ENCODE measurements at places on chromosomes 4 and X.

DNA sequence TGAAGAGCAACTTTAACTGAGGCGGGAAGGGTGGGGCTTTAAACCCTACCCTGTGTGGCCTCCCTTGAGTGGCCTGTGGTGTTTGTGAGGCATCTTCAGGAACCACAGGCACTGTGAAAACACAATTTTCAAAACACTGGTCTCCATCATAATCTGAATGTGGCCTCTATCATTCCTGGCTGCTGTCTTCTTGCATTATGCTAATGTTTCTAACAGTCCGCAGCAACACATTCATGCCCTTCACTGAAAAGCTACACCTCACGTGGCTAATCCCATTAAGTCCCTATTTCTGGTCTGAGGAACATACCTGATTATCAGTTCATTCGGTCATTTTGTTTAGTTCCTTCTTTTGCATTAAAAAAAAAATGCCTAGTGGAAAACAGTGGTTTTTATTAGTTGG, 94.6 kb downstream of the F11 start:
- DNase-seq, result no peak

DNA sequence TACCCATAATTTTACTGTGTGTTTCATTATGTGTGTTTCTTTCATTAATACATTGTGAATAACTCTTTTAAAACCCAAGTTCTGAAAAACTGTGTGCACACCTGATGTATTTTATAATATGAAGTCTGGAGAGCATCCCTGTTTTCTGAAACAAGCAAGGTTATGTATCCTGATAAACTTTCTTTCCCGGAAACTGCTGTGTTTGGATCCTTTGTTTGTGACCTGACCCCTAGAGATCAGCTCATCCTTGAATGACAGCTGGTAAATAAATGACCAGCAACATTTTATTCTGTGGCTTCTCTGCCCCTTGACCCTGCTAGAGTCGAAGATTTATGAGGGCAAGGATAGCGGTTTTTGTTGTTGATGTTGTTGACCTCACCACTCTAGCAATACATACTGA, 535.6 kb upstream of the ZFP42 start:
- no peak for DNase-seq

DNA sequence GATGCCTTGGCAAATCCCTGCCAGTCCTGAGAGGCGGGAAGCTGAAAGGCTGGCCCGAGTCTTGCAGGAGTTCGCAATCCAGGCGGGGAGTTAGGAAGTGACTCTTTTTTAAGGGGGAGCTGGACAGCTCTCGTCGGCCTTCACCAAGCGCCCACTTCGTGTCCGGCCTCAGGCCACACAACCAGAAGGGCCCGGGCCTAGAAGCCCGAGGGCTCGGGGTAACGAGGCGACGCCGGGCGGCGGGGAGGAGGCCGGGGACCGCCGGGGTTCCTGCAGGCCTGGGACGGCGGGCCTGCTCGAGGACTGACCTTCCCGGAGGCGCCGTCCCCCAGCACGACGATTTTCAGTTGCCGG, 395 bp downstream of the RAB28 start:
- peak; percentile 38 for DNase-seq

- DNase-seq, result no peak
Observed at GRCh38 chr4:81221303-81222081, 6.5 kb upstream of the PRKG2 start.

- no peak for DNase-seq
Observed at GRCh38 chrX:112901869-112902725, 61.5 kb upstream of the AMOT start.

GRCh38 chr4:125650557-125650956, 335.8 kb downstream of the FAT4 start:
- no peak for DNase-seq

DNA sequence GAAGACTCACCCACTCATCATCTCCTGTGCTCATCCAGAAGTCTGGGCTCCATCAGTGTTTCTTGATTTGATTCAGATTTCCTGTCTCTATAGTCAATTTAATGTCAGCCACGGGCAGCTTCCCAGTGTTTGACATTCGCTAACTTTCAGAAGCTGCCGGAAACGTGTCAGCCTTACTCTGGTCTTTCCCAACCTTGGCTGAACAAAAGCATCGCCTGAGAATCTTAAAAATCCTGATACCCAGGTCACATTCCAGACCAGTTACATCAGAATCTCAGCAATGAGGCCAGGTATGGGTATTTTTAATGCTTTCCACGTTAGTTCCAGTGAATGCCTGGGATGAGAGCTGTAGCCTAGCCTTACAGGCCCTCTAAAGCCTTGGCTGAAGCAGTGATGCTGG, 233.8 kb downstream of the FRMPD4 start:
- no peak for DNase-seq

DNA sequence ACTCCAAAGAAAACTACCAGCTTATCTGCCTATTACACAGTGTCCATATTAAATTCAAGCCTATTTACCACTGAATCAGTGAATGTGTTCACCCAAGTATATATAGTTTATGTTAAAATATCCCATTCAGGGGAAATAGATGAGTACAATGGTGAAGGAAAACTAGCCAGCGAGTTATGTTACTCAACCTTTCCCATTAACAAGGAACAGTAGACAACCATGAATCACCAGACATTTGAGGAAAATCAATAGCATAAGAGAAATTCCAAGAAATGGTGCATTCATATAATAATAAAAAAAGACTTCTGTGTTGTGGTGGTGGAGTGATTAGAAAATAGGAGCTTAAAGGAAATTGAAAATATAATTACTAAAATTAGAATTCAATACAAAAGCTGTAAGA, 21.3 kb downstream of the IQCM start:
- DNase-seq, result no peak

GRCh38 chrX:56784666-56785065, 55.6 kb downstream of the NBDY start:
- DNase-seq, result no peak

- no peak for DNase-seq
Observed at GRCh38 chr4:136841526-136841925, 690.8 kb downstream of the PCDH18 start.
